ENCODE measurements at places on chromosomes 6 and 20.
A peak's percentile ranks its signal among the peaks of the same experiment; 100 is the strongest.

- DNase-seq: no peak
Measured at GRCh38 chr6:156602066-156602385, 175.2 kb upstream of the ARID1B start.

DNA sequence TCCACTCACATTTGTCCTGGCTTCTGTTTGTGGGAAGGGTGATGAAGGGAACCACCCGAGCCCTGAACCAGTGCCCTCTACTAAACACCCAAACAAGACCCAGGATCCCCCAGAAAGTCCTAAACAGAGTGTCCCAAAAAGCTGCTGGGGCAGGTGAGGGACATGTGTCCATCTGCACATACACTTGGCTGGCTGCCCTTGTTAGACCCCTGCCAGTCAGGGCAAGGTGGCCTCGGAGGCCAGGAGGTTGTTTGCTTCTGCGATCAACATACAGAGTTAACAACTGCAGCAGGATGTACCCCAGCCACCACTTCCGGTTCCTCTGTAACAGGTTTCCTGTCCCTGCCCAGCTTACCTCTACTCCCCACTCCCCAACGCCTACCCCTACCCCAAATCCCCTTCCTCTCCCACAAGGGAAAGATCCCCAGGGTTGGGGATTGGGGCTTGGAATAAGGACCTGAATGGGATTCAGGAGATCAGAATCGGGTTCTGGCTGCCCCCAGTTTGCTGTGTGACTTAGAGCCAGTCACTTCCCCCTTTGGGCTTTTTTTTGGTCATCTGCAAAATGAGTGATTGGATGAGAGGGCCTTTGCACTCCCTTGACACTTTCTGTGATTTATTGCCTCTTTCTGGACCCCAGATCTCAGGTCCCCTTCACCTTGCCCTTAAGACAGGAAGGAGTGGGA, 13.9 kb downstream of the DEF6 start:
- DNase-seq: peak; percentile 68

- DNase-seq: no peak
Measured at GRCh38 chr6:54805077-54805476, 41.5 kb upstream of the FAM83B start.

DNA sequence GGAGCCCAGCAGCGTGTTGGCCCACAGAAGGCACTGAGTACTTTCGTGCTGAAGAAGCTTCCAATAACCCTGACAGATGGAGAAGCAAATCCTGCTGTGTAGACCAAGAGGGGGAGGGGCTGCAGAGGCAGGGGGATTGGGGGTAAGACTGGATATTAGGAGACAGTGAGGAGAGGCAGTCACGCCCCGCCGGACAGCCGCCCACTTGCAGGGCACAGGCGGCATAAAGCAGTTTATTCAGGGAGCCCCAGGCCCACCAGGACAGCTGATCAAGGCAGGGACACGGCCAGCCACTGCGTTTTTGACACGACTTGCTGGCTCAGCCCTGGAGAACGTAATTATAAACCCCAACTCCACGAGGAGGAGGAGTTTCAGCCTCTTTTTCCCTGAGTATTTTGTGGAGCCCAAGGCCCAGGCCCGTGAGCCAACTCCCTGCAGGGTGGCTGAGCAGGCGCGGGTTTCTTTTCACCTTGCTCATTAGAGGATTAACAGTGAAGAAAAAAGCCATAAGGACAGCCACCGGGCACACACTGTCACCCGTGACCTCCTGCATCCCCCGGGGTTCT, 177.9 kb downstream of the TFAP2C start:
- DNase-seq: no peak
